Iris pigment epithelial cell (primary cell): ENCODE measurements at places on chromosomes 7 and 10.

- no peak for DNase-seq
Measured at GRCh38 chr10:78470267-78471103, 436.8 kb downstream of the RPS24 start.

GRCh38 chr7:644381-645305, 81.9 kb upstream of the DNAAF5 start:
- no peak for DNase-seq

DNA sequence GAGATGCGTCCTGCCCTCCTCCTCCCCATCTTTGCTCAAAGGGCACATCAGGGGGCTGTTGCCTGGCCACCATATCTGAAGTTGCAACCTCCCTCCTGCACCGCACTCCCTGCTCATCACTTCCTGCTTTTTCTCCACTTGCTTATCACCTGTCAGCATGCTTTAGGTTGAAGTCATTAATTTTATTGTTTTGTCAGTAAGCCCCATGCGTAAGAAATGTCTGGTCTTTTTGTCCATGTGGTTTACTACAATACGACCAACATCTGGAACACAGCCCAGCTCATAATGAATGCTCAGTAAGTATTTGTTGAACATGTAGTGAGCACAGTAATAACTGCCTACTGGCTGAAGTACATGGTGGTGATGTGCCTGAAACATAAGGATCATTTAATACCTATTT, 71.6 kb upstream of the GJD4 start:
- DNase-seq = peak; percentile 23

DNA sequence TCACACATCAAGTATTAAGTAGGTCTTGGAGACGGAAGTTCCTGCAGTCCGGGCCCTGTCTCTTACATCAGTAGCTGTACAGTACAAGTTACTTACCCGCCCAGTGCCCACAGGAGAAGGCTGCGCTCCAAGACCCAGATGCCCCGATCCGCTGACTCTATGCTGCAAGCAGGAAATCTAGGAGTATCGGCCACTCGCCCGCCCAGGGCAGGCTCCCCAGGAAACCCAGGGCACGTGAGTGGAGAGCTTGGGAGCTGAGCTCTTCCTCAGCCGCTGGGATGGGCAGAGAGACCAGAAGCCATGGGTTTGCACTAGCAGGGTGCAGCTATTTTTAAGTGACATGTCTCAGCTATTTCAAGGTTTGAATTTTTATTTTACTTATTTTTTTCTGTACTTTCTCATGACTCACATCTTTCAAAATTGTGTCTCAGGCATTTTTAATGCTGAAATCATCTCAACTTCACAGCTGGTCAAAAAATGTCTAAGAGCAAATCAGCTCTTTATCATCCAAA, 1.9 kb upstream of the GPER1 start:
- DNase-seq = no peak

- DNase-seq = no peak
Measured at GRCh38 chr7:1377111-1377909, 82.0 kb downstream of the MICALL2 start.

DNA sequence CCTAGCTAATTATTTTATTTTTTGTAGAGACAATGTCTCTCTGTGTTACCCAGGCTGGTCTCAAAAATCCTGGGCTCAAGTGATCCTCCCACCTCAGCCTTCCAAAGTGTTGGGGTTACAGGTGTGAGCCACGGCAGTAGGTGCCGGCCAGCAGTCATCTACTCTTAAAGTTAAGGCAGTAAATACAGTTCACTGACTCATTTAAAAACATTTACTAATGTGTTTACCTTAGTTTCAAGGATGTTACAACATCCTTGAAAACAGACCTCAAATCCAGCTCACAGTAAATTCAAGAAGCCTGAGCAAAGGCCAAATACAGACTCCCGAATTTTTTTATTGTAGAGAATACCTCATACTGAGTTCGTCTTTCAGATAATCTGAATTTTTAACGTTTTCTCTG, 29.6 kb upstream of the ABCB4 start:
- DNase-seq = peak; percentile 32

- no peak for DNase-seq
Measured at GRCh38 chr7:42982604-42983115, 50.5 kb downstream of the MRPL32 start.

- DNase-seq = no peak
Measured at GRCh38 chr7:30790356-30790755, 19.1 kb downstream of the MINDY4 start.

GRCh38 chr7:73960548-73960947, 67.4 kb upstream of the ELN start:
- DNase-seq = no peak

DNA sequence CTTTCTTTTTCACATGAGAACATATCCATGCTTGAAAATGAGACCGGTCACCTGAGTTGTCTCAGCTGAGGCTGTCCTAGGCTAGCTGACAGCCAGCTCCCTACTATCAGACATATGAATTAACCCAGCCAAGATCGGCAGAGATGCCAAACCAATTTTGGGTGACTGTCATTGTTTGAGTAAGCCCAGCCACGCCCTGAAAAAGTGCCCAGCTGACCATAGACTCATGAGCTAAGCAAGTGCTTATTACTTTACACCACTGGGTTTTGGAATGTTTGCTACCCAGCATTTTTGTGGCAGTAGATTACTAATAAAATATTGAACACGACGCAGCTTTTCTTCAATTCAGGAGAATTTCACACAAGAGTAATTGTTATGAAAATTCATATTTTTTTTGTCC, 265.2 kb upstream of the LYZL1 start:
- peak; percentile 39 for DNase-seq

GRCh38 chr10:37860494-37861190, 3.2 kb upstream of the ZNF248 start:
- peak; percentile 63 for DNase-seq

- no peak for DNase-seq
Measured at GRCh38 chr7:36906956-36907635, 182.8 kb upstream of the AOAH start.

GRCh38 chr10:60453036-60453435, 63.4 kb upstream of the ANK3 start:
- DNase-seq = no peak
